Adrenal gland (tissue), 19 donors: ENCODE measurements at places on chromosomes 4 and X. TPM values are rescaled to one million over a fixed set of nuclear protein-coding genes. Genes with fewer than 3 reads are reported as not detected.

SOX3 gene
- total RNA-seq: 0.23 TPM

CLIC2 gene
- 10.1 TPM for total RNA-seq

SATL1 gene
- total RNA-seq: 0.61 TPM

PIM2 gene
- 10.3 TPM for total RNA-seq

GAGE2A gene
- 0.69 TPM for total RNA-seq

HSFX4 gene
- not detected for total RNA-seq

ATP11C gene
- 29.9 TPM for total RNA-seq

IL1RAPL1 gene
- total RNA-seq: not detected

FAT4 gene
- 4.7 TPM for total RNA-seq

RAB33A gene
- 0.86 TPM for total RNA-seq

TMEM175 gene
- total RNA-seq: 67.8 TPM

ENOX2 gene
- 16.0 TPM for total RNA-seq

PLP1 gene
- 1.6 TPM for total RNA-seq

PPP2R2C gene
- not detected for total RNA-seq

FBXW7 gene
- 23.6 TPM for total RNA-seq

CSAG1 gene
- not detected for total RNA-seq

MAGEA1 gene
- not detected for total RNA-seq

VCX gene
- total RNA-seq: not detected

MAGEA8 gene
- total RNA-seq: not detected

UGT8 gene
- 0.28 TPM for total RNA-seq
